Fibroblast of skin of back (primary cell): ENCODE measurements at places on chromosomes 5 and 9.

- DNase-seq = no peak
Measured at GRCh38 chr5:104363567-104363966, 801.0 kb upstream of the NUDT12 start.

DNA sequence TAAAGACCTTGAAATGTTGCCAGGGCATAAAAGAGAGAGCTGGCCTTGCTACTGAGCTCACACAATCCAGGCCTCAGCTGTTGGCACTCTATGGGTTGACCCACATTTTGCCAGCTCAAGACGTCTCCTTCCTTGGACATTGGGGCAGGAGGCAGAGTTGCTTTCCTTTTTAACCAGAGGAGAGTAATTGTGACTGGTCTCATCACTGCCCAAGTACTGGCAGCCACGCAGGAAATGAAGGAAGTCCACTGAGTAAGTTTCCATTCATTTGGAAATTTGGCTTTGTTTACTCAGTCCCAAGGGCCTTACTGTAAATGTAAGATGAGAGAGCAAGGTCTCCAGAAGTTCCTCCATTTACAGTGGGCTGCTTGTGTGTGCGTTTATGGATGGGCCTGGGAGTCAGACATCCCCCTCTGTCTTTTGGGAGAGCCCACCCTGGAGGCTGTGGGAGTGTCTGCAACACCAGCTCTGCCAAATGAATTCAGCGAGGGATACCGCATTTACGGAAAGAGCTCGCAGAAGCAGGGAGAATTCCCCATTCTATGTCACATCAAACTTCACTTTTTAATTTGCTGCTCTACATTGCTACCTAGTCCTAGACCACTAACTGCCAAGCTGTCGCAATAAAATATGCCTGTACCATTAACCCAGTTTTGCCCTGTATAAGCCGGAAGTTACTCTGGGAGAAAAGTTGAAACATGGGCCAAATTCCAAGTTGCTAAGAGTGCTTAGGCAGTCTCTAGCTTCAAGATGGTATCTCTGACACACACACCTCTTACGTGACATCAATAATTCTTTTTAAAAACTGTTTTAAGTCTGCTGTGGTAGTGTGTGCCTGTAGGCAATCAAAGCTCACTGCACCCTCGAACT lies 24.5 kb upstream of the PDZD2 start:
- peak; percentile 3 for DNase-seq

DNA sequence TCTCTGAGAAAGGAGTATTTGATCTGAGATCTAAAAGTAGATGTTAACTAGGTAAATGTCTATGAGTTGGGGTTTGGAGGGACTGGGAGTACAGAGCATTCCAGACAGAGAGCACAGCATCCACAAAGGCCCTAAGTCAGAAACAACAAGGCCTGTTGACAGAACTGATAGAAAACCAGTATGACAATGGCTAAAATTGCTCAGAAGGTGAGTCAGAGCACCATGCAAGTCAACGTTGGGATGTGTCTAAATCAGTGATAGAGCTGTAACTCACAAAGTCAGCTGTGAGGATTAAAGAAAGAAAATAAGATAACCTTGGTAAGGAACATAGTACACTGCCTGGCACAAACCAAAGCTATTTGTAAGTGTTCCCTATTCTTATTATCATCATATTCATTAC lies 124.0 kb downstream of the CETN3 start:
- DNase-seq = no peak

DNA sequence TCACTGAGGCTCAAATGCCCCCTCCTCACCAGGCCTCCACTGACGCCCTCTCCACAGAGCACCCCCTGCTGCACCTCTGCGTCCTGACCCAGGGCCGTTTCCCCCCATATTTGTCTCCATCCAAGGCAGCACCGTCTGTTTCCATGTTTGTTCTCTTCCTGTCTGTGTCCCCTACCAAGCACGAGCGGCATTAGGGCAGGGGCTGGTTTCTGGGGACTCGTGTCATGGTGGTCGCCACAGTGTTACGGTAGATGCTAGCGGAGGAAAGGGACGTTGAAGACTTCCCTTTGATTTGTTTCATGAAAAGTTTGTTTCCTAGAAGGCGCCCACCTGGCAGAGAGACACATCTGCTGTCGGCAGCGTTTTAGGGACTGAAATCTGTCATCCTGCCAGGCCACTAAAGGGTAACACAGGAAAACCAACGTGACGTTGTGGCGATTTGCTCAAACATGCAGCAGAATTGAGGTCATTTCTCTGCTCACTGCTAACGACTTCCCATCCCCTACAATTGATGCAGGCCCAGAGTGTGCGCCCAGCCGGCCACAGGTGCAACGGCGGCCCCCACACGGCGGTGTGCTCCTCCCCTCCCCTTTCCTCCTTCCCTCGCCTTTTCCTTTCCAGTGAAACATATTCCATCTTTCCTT lies 79.3 kb upstream of the IRX4 start:
- DNase-seq = no peak

GRCh38 chr5:31343946-31344345 lies 150.5 kb downstream of the CDH6 start:
- DNase-seq = no peak

DNA sequence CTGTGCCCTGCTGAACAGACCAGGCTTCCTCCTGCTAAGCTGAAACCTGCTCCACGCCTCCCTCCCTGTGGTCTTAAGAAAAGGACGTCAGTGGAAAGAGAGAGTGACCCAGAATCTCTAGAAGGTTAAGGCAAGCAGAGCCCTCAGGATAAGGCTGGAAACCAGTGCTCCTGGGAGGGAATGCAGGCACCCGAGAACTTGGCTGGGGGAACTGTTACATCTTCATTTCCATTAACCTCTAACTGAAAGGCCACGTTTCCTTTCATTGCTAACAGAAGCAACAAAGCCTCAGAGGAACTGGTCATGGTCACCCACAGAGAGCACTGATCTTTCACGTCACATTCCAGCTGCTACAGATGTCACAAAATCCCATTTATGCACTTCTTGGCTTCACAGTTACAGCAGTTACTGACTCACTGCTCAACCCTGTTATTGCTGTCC lies 26.1 kb upstream of the AKNA start:
- DNase-seq = peak; percentile 87

- no peak for DNase-seq
Measured at GRCh38 chr5:101346906-101347305, 443.8 kb upstream of the ST8SIA4 start.

DNA sequence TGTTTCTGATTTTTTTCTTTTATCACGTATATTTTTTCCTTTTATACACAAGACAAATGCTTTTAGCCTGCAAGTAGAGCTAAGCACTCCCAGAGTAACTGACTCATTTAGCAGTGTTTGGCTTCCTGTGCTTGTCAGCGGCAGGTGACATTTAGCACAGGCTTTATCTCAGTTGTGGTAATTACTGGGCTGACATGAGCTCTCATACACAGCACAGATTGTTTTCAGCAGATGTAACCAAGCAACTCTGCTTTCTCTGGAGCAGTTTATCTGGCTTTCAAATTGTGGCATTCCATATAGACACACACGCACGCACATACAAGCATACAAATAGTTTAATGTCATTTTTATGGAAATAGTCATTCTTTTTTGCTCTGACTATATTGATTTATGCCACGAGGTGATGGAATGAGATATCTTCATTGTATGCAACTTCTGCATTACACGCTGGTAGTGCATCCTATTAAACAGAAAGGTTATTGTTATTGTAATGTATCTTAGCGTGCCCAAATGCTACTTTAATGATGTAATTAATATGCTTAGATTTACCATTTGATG lies 379.0 kb upstream of the GRAMD2B start:
- peak; percentile 65 for DNase-seq

GRCh38 chr5:78508186-78508765 lies 140.3 kb downstream of the LHFPL2 start:
- peak; percentile 79 for DNase-seq

DNA sequence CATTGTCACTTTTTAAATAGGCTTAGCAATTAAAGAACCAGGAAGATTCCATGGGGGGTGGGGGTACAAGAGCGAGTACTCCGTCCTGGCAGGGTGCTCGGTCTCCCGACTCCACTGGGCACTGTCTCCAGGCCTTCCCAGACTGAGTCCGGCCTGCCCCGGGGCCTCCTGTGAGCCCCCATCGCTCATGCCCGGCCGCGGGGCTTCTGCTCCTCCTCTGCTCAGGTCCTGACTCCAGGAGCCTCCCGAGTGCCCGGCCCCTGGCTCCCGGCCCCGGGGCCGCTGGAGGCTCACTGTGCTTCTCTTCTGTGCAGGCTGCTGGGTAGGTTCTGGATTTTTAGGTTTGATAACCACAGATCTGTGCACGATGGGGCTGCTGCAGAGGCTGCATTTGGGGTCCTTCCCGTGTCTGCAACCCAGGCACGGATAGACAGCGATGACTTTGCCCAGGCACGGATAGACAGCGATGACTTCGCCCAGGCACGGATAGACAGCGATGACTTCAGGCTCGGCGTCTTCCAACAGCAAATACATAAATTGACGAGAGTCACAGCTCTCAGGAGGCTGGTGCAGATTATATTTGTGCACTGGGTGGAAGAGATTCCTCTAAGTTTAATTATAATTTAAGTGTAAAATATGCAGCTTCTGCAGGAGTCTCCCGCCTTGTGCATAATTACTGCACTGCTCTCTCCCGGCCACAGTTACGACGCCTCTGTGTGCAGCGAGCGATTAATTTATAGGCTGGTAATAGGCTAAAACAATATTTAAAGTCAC lies 74.8 kb upstream of the RXRA start:
- DNase-seq = no peak

DNA sequence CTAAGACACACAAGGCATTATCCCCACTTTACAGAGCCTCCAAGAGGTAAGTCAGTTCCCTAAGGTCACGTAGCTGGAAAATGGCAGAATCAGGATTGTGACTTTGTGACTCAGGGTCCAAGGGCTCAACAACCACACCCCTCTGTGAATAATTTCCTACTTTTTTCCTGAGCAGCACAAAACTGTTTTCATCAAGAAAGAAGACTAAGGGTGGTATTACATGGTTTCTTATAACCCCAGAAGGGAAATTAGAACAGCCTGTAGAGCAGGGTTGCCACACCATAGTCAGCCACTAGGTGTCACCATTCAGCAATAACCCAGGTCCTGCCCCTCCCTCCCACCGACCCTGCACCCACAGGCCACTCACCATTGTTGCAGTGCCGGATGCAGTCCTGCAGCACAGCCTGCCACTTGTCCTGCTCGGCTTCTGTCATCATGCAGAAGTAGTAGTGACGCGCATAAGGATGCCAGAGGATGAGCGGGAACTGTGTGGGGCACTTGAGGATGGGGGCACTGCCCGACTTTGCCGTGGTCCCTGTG lies 72.1 kb downstream of the LRSAM1 start:
- peak; percentile 51 for DNase-seq

GRCh38 chr9:81563739-81564138 lies 125.6 kb downstream of the TLE1 start:
- no peak for DNase-seq

DNA sequence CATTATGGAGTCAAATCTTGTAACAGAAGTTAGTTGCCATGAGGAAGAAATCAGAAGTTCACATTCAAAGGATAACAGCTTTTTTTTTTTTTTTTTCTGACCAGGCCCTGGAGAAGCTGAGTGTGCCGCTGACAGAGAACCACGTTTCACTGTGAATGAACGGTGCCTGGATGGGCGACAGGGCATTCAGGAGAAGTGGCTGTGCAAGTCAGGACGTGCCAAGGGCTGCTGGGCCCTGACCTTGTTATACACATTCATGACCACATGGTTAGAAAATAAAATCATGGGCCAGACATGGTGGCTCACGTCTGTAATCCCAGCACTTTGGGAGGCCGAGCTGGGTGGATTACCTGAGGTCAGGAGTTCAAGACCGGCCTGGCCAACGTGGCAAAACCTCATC lies 91.6 kb downstream of the ANKH start:
- DNase-seq = no peak

DNA sequence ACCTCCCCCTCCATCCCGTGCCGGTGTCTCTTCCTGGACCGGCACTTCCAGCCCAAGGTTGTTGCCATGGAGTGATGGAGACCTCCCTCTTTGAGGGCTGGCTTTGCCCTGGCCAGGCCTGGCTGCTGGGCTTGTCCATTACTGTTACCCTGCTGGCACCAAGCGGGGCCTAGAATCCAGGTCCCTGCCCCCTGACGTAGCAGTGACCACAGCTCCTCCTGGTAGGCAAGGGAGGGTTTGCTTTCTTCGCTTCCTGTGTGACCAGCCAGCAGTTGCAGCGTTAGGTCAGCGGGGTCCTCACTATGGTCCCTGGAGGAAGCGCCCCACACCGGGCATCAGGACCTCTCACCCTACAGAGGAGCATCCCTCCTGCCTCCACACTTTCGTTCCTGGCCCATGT lies 146.7 kb upstream of the COL5A1 start:
- no peak for DNase-seq
